ENCODE measurements at places on chromosomes 5 and 9. TPM values are rescaled to one million over a fixed set of nuclear protein-coding genes. Genes with fewer than 3 reads are reported as not detected.

The PCDHGA5 gene
- total RNA-seq, result 1.6 TPM

The GRAMD2B gene
- 8.0 TPM for total RNA-seq

The RORB gene
- 2.0 TPM for total RNA-seq

The RAPGEF6 gene
- total RNA-seq, result 20.8 TPM

The TMEM171 gene
- 0.26 TPM for total RNA-seq

The NFIL3 gene
- 17.7 TPM for total RNA-seq

The CXCL14 gene
- not detected for total RNA-seq

The ARSI gene
- 16.3 TPM for total RNA-seq

The SV2C gene
- total RNA-seq, result not detected

The NR2F1 gene
- total RNA-seq, result 65.0 TPM

The SLC31A2 gene
- total RNA-seq, result 5.2 TPM

The CCNJL gene
- under 0.01 TPM for total RNA-seq

The ANKDD1B gene
- total RNA-seq, result 0.95 TPM

The FBP2 gene
- total RNA-seq, result not detected

The GFI1B gene
- not detected for total RNA-seq

The PCDHGA12 gene
- total RNA-seq, result 7.4 TPM

The CYSTM1 gene
- 13.0 TPM for total RNA-seq

The LHX3 gene
- total RNA-seq, result not detected

The IFNB1 gene
- not detected for total RNA-seq

The PBX3 gene
- 105 TPM for total RNA-seq

The SEPTIN8 gene
- 39.7 TPM for total RNA-seq

The SHC3 gene
- total RNA-seq, result 20.9 TPM

The CCL27 gene
- not detected for total RNA-seq

The PCA3 gene
- total RNA-seq, result 0.26 TPM

The PAEP gene
- not detected for total RNA-seq

The PITX1 gene
- total RNA-seq, result 4.1 TPM

The ARAP3 gene
- 2.8 TPM for total RNA-seq

The ADAMTS16 gene
- total RNA-seq, result not detected

The SPATA31C1 gene
- total RNA-seq, result not detected

The MEIKIN gene
- total RNA-seq, result not detected

The SPINK1 gene
- total RNA-seq, result not detected

The WDR38 gene
- total RNA-seq, result not detected

The FCN2 gene
- not detected for total RNA-seq

The IL3 gene
- not detected for total RNA-seq

The ELAVL2 gene
- under 0.01 TPM for total RNA-seq

The MAMDC2 gene
- 0.52 TPM for total RNA-seq

The MYO10 gene
- 33.6 TPM for total RNA-seq

The FGF10 gene
- 0.79 TPM for total RNA-seq

The GABRA1 gene
- not detected for total RNA-seq

The ZNF366 gene
- not detected for total RNA-seq

The PCYOX1L gene
- 3.7 TPM for total RNA-seq

The PPP2R2B gene
- total RNA-seq, result under 0.01 TPM

The PTTG1 gene
- total RNA-seq, result 31.8 TPM

The HSPA4 gene
- total RNA-seq, result 73.6 TPM

The FOXD4 gene
- 0.16 TPM for total RNA-seq

The DNM1 gene
- total RNA-seq, result 63.7 TPM

Measured in bronchial smooth muscle cell (primary cell).